Activated T-cell treated with anti-CD3 and anti-CD28 coated beads, Interleukin-2, amount 50 U/mL, for 48 hours (primary cell): ENCODE measurements at places on chromosomes 2 and 18.

- DNase-seq = no peak
Observed at GRCh38 chr2:121529439-121530211, 1.1 kb upstream of the RNU4ATAC start.

DNA sequence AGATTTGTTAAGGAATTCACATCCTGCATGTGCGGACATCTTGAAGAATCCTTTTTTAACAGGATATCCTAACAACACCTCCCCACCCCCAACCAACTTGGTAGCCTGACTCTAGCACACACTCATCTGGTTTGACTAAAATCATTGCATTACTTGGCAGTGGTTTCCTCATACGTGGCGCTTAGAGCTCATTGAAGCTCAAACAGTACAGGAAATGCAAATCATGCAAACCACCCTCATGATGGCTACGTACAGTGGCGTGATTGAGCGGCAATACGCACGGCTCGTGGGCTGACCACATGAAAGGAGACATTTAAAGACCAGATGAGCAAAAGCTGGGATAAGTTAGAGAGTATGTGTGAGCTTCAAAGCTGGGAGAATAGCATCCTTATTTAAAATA is 336.2 kb downstream of the ZEB2 start:
- peak; percentile 75 for DNase-seq

DNA sequence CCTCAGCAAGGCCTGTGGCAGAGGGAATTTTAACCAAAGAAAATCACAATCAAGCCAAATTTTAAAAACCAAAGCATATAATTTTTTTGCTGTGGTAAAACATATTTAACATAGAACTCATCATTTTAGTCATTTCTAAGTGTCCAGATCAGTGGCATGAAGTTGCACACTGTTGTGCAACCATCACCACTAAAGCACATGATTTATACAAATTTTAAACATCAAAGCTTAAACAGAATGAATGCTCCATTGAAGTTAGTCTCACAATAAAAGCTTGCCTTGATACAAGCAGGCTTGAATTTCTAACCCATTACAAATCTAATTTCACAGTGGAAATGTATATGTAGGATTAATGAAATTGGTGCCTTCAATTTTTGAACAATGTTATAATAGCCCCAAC is 31.2 kb downstream of the FTCDNL1 start:
- no peak for DNase-seq

GRCh38 chr2:193869564-193869963 is 1674.8 kb upstream of the TMEFF2 start:
- no peak for DNase-seq

DNA sequence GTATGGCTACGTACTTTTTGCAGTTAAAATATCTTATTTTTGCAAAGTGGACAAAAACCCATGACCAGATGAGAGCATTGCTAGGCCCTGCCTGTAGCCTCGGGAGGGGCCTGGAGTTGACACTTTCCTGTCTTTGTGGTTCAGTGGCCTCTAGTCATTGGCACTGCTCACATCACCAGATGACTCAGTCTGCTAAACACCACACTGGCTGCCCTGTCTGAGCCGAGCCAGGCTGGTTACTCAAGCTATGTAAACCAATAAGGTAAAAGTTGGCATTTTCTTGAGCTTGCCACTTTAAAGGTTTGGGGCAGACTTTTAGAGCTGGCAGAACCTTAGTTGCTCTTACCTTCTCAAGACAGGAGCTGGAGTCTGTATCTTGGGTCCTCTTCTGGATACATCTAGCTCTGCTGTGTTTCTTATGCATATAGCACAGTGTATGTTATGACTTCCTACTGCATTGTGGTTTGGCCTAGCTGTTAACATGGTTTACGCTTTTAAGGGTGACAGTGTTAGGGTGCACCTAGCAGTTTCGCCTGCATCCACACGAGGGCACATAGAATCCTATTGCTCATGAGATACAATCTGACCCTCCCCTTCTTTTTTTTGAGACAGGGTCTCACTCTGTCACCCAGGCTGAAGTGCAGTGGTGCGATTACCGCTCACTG is 76.4 kb downstream of the AP1S3 start:
- peak; percentile 69 for DNase-seq

GRCh38 chr2:10521356-10522169 is 73.4 kb upstream of the ODC1 start:
- DNase-seq = no peak

DNA sequence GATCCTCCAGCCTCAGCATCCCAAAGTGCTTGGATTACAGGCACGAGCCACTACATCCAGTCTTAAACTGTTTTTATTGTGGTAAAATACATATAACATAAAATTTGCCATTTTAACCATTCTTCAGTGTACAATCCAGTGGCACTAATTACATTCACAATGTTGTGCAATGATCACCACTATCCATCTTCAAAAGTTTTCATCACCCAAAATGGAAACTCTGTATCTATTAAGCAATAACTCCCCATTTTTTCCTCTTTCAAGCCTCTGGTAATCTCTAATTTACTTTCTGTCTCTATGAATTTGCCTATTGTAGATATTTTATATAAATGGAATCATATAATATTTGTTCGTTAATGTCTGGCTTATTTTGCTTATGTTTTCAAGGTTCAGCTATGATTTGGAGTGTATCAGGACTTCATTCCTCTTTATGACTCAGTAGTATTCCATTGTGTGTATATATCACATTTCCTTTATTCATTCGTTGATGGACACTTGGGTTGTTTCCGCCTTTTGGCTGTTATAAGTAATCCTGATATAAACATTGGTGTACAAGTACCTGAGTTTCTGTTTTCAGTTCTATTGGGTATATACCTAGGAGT is 71.8 kb downstream of the GFPT1 start:
- no peak for DNase-seq

DNA sequence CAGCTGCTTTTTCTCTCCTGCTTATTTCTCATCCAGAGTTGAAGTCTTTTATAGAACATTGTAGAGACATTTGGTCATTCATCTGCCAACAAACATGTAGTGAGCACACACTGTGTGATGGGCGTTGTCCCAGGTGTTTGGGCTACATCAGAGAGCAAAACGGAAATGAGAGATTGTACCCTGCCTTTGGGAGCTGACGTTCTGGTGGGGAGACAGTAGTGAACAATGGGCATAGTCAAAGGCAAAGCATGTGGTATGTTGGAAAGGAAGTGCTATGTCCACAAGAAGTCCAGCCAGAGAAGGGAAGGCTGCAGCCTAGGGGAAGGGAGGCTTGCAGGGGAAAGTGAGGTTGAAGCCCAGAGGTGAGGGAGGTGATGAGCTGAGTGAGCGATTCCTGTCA is 78.1 kb downstream of the PIEZO2 start:
- DNase-seq = no peak

DNA sequence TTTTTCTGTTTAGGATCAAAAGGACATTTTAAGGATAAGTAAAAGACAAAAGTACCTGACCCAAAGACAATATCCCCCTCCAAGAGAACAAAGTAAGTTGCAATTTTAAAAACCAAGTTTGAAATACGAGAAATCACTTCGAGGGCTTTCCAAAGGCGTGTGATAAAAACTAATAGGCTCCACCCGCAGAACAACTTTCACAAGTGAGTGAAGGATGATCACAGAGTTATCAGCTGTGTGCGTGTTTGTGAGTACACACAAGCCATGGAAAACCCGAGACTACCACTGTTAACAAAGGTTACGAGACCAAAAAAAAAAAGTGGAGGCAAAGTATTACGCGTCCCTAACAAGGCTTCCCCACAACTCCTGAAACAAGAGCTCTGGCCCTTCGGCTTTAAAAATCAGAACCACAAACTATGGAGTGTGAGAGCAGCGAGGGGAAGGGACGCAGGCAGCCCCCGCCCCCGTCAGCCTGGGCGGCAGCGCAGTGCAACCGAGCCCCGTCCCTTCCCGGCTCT is 719 bp downstream of the SMAD2 start:
- DNase-seq = no peak

DNA sequence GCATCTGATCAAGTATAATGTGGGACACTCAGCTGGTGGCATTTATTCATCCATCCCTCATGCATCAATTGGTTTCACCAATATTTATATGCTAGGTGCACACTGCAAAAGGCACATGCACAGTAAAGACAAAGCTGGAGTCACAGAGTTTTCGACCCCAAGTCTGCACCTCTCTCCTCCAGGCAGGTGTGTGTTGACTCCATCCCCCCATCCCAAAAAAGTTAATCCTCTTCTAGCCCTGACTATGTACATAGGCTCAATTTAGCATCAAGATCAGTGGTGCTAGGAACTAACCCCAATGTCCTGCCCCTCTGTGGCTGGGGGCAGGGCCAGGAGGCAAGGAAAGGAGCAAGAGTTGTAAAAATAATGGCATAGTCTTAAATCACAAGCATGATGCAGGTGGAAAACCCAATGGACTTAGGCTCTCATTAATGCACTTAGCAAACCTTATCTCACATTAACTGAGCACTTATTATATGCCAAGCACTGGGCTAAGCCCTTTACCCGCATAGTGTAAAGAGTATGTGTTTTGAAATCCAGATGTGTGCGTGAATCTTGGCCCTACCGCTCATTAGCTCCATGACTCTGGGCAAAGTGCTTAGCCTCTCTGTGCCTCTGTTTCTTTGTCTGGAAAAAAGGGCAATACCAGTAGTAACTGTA is 3.1 kb downstream of the EVA1A start:
- DNase-seq = no peak

DNA sequence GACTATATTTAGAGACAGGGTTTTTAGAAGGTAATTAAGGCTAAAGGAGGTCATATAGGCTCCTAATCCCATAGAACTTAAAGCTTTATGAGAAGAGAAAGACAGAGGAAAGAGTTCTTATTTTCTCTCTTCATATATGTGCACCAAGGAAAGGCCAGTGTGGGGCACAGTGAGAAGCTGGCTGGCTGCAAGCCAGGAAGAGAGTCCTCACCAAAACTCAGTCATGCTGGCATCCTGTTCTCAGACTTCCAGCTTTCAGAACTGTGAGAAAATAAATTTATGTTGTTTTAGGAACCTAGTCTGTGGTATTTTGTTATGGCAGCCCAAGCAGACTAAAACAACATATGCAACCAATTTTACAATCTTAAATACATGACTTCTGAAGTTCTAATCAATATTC is 31.5 kb upstream of the ATIC start:
- DNase-seq = no peak

- DNase-seq = peak; percentile 75
Observed at GRCh38 chr2:172442072-172442895, 14.9 kb downstream of the ITGA6 start.

- DNase-seq = no peak
Observed at GRCh38 chr2:148486655-148487054, 157.9 kb upstream of the EPC2 start.

DNA sequence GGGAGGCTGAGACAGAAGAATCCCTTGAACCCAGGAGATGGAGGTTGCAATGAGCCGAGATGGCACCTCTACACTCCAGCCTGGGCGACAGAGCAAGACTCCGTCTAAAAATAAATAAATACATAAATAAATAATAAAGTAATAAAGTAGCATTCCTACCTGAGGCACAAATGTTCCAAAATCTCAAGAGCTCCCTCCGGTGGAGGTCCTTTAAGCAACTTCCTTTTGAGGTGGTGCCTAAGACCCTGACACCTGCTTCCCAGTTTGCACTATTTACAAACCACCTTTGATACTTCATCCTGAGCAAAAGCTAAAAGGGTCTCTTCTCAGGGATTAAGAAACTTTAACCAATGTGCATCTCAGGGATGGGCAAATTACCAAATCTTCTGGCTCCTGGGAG is 505.1 kb downstream of the CNTNAP5 start:
- no peak for DNase-seq

DNA sequence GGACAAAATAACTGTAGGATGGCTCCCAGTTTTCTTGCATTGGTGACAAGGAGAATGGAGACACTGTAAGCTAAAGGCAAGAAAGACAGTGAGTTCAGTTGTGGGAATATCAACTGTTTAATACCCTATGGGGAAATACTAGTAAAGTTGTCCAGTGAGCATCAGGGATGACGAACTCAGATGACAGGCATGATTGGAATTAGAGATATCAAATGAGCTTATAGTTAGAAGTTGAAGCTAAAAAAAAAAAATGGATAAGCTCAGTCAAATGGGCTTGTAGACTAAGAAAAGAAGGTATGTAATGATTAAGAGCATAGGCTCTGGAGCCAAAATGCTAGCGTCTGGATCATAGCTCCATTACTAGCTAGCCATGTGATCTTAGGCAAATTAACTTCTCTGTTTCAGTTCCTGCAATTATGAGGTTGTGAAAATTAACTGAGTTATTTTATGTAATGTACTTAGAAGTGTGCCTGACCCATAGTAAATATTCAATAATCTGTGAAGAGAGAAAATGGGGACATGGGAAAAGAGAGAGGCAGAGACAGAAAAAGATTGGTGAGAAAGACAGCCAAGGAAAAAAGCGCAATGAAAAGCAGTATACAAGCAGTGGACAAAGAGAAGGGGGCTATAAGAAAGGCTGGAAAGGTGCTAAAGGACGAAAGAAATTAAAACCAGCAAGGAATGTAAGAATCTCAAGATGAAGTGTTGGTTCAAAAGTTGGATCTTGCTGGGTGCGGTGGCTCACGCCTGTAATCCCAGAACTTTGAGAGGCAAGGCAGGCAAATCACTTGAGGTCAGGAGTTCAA is 95.7 kb upstream of the SLC39A10 start:
- no peak for DNase-seq

GRCh38 chr2:143451642-143452281 is 322.5 kb downstream of the ARHGAP15 start:
- DNase-seq = no peak

DNA sequence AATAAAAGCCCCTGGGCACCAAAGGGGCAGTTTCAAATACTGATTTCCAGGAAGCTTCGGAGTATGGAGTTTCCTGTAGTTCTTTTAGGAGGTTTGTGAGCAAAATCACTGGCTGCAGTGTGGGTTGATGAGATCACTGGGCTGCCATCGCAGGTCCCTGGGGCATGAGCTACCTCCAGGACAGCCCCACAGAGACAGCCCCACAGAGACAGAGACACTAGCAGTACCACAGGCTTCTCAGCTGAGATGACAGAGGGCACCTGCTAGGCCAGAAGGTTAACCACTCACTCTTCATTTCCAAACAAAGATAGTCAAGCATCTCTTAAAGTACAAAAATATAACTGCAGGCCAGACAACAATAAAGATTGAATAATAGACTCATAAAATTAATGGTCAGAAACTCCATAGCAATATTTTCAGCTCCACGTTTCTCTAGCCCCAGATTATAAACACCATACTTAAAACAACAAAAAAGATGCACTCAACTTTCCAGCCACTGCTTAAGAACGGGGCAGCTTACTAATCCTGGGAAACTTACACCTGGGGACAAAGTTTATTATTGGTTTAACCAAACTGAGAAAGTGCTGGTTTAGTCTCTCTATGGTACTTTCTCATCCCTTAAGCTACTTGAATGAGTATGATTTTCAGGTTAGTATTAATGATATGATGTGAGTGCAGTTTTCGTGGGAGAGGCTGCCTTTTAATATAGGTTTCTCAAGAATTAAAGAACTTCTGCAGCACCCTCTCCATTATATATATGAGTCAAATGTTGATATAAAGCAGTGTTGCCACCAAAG is 11.6 kb downstream of the AFF3 start:
- no peak for DNase-seq
